ENCODE measurements at places on chromosomes 3 and 15.
A peak's percentile ranks its signal among the peaks of the same experiment; 100 is the strongest.

DNA sequence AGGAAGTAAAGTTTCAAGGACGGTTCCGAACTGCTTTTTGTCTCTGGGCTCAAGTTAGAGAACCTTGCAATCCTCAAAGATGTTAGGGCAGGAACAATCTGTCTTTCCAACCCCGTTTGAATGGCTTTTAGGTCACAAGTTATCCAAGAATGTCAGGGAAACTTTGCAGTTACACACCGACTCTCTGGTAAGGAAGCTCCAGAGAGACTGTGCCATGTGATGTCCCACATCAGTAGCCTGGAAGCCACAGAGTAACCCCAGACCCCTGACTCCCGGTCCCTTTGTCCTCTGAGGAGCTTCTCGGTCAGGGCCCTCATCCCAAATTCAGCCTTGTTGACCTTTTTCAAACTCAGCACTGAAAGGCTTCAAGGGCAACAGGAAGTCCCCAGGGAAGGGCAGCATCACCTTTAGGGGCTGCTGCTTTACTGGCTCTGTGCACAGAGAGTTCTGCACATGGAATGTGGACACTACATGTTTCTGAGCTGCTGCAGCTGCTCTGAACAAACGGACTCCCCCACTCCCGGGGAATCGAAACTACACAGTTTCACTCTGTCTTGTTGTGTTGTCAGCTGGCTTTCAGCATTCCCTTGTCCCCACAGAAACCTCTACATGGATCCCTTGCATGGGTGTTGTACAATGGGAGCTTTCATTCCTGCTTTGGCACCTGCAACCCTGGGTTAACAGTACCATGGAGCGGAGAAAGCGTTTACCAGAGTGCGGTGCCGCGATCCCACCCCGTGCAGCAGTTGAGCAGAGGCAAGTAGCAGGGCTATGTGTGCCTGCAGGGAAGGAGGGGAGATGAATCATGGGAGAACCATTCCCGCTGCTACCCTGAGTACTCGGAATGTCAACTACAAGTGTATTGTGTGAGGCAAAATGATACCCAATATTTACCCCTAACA, 408.2 kb upstream of the THBS1 start:
- peak; percentile 58 for DNase-seq

DNA sequence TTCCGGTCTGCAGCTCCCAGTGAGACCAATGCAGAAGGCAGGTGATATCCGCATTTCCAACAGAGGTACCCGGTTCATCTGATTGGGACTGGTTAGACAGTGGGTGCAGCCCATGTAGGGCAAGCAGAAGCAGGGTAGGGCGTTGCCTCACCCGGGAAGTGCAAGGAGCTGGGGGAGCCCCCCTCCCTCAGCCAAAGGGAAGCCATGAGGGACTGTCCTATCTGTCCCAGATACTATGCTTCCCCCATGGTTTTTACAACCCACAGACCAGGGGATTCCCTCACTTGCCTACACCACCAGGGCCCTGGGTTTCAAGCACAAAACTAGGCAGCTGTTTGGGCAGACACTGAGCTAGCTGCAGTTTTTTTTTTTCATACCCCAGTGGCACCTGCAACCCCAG, 71.8 kb downstream of the CPNE4 start:
- no peak for DNase-seq

DNA sequence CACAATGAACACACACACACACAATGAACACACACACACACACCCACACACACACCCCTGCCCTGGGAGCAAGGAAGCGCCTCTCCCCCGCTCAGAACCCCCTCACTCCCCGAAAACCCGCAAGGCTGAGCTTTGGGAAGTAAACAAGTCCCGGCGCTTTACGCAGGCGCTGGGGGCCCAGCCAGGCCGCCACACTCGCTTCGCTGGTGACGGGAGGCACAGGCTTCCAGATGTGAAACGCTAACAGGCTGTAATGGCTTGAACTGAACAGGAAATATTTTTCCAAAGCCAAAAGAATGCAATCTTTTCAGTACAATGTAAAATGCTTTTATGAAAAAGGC, 122.7 kb upstream of the IGF1R start:
- DNase-seq = peak; percentile 75

- DNase-seq = no peak
Measured at GRCh38 chr3:196694941-196695848, 16.9 kb downstream of the CEP19 start.

GRCh38 chr3:45596290-45596791, 1.8 kb downstream of the LIMD1 start:
- DNase-seq = peak; percentile 48

GRCh38 chr15:74417225-74417624, 16.5 kb downstream of the SEMA7A start:
- peak; percentile 65 for DNase-seq

Measured in femur (tissue), 1 donor.